ENCODE measurements at places on chromosomes 3 and 15. TPM values are rescaled to one million over a fixed set of nuclear protein-coding genes. Genes with fewer than 3 reads are reported as not detected.

Gene CCR9
- polyA plus RNA-seq, result not detected

Gene SETD2
- polyA plus RNA-seq, result 18.0 TPM

Gene DNAJA4
- polyA plus RNA-seq, result not detected

Gene DNAJB11
- polyA plus RNA-seq, result 108 TPM

Gene AMIGO3
- polyA plus RNA-seq, result 8.0 TPM

Gene PLA2G4E
- not detected for polyA plus RNA-seq

Gene ADAMTS7
- polyA plus RNA-seq, result 31.5 TPM

Gene AP3B2
- 81.9 TPM for polyA plus RNA-seq

Gene RTP3
- polyA plus RNA-seq, result not detected

Measured in neural cell (in vitro differentiated cells).